ENCODE measurements at places on chromosomes 5 and 9.
A peak's percentile ranks its signal among the peaks of the same experiment; 100 is the strongest.

DNA sequence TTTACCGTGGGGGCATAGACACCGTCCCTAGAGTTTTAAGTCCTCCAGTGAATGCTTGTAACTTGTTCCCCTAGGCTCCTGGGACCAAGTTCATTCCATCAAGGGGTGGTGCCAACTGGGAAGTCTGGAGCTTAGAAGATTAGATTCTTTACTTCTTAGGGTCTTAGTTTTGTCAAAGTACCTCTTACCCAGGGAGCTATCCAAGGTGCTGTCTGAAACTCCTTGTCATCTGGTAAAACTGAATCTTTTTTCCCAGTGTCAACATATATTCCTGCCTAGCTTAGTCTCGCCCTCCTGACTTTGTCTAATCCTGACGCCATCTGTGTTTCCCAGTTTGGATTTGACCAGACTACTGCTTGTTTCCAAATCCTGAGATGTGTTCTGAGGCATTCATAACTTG, 41.6 kb downstream of the MAMDC2 start:
- no peak for DNase-seq

GRCh38 chr5:19140276-19140675, 847.7 kb downstream of the CDH18 start:
- no peak for DNase-seq

DNA sequence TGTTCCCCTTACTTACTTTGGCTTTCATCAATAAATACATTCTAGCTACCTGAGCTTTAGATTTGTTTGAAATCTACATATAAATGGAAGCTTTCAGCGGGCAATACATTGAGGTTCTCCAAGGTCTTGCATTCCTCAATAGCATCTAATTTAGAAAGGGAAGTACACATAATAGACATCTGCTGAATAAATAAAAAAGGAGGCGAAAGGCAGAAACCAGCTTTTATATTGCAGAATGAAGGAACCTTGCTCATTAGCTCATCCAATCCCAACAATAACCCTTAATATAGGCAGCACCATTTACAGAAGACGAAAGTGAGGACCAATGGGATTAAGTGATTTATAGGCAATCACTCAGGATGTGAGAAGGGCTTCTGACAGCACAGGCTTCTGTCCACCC, 147.5 kb downstream of the MPDZ start:
- DNase-seq = no peak

DNA sequence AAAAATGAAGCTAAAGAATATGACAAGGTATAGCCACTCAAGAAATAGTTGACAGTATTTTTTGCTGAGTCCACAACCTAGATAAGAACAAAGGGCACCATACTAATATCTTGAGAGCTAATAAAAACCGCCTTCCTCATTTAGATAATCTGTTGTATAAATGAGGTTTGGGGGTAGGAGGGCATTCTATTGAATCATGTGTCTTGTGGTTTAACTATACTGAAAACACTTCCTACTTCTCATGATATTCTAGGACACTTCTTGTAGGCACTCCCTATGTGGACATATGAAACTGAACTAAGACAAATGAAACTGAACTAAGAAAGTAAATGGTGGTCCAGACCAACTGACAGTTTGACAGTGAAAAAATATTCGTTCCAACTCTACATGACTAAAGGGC, 1268.5 kb upstream of the C9orf72 start:
- DNase-seq = no peak

DNA sequence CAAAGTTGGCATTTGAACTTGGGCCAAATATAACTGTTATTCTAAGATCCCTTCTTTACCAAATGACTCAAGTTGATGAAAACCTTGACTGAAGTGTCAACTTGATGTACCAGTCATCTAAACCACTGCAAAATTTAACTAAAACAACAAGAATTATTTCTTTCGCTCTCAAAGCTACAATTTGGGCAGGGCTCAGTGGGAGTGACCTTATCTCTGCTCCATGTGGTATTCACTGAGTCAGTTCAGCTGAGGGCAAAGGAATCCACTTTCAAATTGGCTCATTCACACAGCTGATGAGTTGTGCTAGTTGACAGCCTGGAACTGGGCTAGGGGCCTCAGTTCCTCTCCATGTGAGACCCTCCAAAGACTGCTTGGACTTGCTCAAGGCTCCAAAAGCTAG, 166.3 kb downstream of the RORB start:
- no peak for DNase-seq

- DNase-seq = no peak
Observed at GRCh38 chr5:135426102-135427082, 20.8 kb downstream of the DCANP1 start.

DNA sequence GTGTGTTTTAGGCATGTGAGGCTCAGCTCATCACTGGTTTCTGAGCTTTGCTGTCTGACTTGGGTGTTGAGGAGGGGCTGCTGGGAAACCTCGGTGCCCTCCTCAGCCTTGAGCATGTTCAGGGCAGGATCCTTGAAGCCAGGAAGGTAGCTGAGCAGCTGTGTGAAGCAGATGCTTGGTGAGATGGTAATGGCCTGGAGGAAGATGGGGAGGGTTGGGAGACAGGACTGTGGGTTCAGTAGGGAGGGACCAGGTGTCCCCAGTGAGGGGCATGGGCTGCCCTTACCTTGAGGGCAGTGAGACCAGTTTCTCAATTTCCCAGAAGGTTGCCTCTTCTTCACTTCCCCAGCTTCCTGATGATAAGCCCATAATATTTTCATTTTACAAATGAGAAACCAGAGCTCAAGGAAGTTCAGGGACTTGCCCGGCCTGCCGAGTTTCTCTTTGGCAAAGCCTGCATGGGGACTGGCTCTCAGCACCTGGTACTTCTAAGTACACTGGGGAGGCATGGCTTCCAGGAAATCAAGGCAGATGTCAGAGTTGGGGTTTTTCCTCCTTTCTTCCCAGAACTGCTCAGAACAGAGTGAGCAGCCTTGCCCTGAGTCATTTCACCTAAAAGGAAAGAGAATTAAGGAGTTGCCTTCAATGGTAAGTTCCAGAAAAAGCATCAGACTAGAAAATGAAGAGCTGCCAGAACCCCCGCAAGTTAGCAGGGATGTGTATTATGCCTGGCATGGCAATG, 225.7 kb downstream of the MAST4 start:
- DNase-seq = no peak

DNA sequence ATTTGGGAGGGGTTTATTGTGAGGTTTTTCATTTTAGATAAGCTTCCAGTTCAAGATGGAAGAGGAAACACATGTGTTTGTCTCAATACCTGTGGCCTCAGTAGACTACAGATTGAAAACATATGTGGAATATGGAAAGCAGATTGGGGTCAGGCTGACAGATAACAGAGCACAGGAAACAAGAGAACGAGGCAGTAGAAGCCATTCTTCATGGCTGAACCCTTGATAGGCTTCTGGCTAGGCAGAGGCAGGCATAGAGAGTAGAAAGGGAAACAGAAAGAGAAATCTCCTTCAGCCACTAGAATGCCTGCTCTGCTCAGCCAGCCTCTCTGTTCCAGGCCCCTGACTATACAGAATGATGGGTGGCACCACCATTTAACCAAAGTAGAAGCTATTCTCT, 152.5 kb downstream of the MUSK start:
- DNase-seq = no peak

DNA sequence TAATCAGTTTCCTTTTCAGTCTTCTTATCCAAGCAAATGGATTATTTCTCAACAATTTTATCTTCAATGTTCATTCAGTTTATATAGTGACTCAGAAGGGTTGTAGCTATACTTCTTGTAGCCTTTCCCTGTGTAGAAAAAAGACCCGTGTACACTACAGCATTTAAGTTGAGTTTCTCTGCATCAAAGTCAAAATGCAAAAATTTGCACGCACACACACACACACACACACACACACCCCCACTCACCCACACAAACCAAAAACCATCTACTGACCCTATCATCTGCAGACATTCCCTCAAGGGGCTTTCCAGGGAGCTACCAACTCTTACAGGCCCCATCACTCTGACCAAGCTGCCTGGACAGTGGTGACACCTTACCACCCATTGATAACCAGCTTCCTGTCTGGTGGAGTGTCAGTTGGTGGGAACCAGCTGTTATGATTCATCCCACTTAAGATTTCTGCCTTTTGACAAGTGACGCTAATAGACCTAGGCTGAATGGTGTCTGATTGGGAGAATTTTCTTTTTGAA, 12.2 kb upstream of the ELL2 start:
- DNase-seq = no peak

DNA sequence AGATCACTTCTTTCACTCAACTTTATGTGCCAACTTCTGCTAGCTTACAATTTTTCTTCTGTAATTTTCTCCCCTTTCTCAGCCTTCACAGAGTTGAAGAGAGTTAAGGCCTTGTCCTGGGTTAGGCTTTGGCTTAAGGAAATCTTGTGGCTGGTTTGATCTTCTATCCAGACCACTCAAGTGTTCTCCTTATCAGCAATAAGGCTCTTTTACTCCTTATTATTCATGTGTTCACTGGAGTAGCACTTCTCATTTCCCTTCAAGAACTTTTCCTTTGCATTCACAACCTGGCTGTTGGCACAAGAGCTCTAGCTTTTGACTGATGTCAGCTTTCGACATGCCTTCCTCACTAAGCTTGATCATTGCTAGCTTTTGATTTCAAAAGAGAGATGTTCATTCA, 86.9 kb upstream of the ALDH1B1 start:
- DNase-seq = no peak

DNA sequence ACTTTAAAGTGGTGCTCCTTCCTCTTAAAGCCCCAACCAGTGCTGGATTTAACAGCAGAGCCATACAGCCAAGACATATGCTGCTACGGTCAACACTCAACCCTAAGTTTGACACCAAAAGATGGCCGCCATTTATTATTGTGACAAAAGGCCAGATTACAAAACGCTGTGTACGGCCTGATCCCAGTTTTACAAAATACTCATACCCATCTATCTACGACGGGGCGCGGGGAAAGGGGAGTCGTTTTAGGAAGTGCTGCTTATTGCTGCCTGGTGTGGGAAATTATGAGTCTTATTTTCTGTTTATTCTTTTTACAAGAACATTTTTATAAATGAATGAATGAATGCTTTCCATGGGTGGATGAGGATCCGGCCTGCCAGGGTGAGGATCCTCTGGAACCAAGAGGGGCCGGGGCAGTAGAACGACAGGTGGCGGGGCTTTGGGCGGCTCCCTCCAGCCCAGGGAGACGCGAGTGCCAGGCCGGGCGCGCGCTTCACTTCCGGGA, 457 bp upstream of the IDNK start:
- peak; percentile 37 for DNase-seq

GRCh38 chr9:134661791-134662142, 20.2 kb downstream of the COL5A1 start:
- DNase-seq = no peak

GRCh38 chr9:134168757-134169550, 4.6 kb upstream of the RNU6ATAC start:
- no peak for DNase-seq

DNA sequence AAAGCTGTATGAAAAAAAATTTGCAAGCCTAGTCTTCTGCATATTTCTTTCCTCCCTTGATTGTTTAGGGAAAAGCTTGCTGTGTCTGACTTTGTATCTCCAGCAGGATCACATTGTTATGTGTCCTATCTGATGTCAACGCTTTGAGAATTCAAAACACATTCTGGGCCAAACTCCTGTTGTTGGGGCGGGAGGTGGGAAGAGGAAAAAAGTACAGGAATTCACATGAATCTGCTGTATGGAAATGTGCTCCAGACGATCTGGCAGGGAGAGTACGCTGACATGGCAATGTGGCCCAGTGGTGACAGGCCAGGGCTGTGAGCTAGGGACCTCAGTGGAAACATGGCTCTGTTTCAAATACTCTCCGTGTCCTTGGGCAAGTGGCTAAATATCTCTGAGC, 87.4 kb upstream of the GNA14 start:
- DNase-seq = no peak

DNA sequence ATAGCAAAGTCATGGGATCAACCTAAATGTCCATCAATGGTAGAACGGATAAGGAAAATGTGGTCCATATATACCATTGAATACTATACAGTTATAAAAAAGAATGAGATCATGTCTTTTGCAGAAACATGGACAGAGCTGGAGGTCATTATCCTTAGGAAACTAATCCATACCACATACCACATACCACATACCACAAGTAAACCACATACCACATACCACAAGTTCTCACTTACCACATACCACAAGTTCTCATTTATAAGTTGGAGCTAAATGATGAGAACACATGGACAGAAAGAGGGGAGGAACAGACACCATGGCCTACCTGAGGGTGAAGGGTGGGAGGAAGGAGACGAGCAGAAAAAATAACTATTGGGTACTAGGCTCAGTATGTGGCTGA, 154.6 kb upstream of the GHR start:
- DNase-seq = no peak

DNA sequence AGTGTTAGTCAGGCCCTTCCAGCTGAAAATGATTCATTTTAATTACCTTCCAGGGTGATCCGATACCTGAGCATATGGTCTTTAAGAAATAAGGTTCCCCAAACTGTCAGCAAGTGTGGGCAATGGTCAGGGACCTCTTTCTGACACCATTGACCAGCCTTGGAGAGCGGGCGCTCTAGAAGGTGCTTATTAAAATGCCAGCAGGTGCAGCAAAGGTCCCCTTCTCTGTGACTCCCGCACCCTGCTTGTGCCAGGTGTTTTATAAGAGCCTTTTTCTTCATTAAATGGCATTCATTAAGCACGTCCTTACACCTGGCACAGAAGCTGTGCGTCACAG, 85.3 kb downstream of the MVB12B start:
- DNase-seq = no peak

DNA sequence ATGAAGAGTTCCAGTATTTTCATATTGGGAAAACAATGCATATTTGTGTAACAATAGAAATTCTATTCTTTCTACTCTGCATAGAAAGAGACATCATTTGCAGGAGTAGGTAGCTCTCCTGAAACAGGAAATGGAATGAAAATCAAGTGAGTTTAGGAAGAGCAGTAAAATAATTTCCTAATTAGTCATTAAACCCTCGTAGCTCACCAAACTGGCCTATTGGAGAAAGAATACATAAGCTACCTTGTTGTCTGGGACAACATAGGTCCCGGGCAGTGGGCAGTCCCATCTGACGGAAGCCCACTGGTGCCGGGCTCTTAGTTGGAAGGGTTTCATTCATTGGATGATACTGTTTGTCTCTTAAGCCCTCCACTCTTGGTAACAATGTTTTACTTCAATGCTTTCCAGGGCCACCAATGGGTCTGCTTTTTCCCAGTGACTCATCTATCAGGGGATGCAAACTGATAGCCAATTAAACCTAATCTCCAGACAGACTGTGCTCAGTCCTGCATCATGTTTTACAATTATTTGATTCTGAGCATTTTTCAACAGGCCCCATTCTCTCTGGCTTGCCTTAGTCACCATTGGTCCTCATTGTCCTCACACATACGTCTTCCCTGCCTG, 46.5 kb downstream of the GNA14 start:
- DNase-seq = no peak

DNA sequence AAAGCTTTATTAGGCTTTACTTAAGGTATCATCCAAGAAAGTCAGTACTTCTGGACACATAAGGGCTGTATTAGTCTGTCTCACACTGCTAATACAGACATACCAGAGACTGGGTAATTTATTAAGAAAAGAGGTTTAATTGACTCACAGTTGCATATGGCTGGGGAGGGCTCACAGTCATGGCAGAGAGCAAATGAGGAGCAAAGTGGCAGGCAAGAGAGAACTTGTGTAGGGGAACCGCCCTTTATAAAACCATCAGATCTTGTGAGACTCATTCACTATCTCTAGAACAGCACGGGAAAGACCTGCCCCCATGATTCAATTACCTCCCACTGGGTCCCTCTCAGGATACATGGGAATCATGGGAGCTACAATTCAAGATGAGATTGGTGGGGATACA, 49.2 kb upstream of the SLC44A1 start:
- no peak for DNase-seq

- no peak for DNase-seq
Observed at GRCh38 chr5:149488645-149489306, 62.5 kb downstream of the CSNK1A1 start.
